Hematopoietic multipotent progenitor cell (in vitro differentiated cells): ENCODE measurements at places on chromosomes 13 and 19. TPM values are rescaled to one million over a fixed set of nuclear protein-coding genes. Genes with fewer than 3 reads are reported as not detected.

TFDP1 gene
- total RNA-seq, result 26.7 TPM

ACP5 gene
- total RNA-seq, result 18.0 TPM

PSG3 gene
- not detected for total RNA-seq

SHISA7 gene
- total RNA-seq, result under 0.01 TPM

- DNase-seq, result no peak
Observed at GRCh38 chr19:17404015-17404414, 1.4 kb downstream of the BST2 start.

GRCh38 chr19:3975637-3976087 is 4.8 kb upstream of the DAPK3 start:
- no peak for DNase-seq

GRCh38 chr13:91565296-91565695 is 166.9 kb downstream of the GPC5 start:
- DNase-seq, result no peak

- no peak for DNase-seq
Observed at GRCh38 chr19:46596008-46596407, 5.1 kb upstream of the CALM3 start.

GRCh38 chr19:17686592-17687024 is 1.5 kb downstream of the UNC13A start:
- DNase-seq, result no peak

DNA sequence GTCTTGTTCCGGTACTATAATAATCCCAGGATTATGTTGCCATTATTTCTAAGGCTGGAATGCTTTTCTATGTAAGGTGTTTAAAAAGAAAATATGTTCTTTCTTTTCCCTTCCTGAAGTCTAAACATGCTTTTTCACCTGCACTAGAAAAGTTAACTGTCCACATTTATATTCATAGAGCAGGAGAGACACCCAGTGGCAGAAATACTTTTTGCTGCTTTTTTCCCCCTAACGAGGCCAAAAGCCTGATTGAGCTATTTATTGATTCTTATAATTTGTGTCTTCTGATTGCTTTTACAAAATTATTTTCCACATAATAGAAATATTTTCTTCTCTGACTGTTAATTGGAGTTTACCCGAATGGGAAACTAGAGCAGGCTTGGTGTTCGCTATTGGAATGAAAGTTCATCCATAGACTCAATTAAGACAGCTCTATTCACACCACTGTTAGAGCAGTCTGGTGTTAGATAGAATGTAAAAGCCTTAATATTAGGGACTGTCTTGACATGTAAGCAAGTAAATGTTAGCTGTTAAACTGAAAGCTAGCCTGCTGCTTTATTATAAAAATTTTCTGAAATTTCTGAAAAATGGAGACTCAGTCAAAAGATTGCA is 15.8 kb downstream of the GPR180 start:
- no peak for DNase-seq

DNA sequence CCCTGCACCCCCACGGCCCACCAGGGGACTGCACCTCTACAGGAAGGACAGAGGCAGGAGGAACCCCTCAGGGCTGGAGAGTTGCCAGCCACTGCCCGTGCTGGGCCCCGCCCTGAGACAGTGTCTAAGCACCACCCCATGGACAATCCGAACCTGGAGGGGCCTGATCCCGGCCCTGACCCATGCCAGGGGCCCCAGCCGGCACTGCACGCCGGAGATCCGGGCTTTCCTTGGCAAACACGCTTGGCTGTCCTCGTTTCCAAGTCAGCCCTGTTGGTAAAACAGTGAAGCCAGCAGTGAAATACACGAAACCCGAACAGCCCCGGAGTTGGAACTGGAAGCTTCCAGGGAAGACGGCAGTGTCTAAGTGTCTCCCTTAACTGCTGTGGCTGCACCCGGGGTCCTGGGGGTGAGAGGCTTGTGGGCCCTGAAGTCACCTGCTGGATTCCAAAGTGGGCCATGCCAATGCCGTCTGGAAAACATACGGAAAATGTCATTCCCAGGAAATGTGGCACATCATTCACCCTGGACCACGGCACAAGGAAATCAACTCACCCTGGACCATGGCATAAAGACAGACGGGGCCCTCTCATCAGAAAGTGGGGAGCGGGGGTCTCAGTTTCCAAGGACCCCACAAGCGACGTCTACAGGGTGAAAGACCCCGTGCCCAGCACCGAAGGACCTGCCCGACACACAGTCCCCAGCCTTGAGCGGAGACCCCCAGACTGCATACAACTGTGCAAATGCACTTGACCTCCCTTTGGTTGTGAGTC is 30.9 kb downstream of the RASA3 start:
- no peak for DNase-seq
